Astrocyte (in vitro differentiated cells and primary cell): ENCODE measurements at places on chromosomes 13 and 19.
A peak's percentile ranks its signal among the peaks of the same experiment; 100 is the strongest.

- no peak overlapping the region for H3K4me3 ChIP-seq
- DNase-seq = no peak
- H3K27me3 ChIP-seq = no peaks in the 10 kb centered on the region
- no peaks in the 10 kb centered on the region for H3K36me3 ChIP-seq
- no peaks in the 10 kb centered on the region for H3K4me1 ChIP-seq
- H3K27ac ChIP-seq = no peak overlapping the region
These were observed 172.6 kb upstream of the ATXN8OS start for GRCh38 chr13:69935043-69935442.

DNA sequence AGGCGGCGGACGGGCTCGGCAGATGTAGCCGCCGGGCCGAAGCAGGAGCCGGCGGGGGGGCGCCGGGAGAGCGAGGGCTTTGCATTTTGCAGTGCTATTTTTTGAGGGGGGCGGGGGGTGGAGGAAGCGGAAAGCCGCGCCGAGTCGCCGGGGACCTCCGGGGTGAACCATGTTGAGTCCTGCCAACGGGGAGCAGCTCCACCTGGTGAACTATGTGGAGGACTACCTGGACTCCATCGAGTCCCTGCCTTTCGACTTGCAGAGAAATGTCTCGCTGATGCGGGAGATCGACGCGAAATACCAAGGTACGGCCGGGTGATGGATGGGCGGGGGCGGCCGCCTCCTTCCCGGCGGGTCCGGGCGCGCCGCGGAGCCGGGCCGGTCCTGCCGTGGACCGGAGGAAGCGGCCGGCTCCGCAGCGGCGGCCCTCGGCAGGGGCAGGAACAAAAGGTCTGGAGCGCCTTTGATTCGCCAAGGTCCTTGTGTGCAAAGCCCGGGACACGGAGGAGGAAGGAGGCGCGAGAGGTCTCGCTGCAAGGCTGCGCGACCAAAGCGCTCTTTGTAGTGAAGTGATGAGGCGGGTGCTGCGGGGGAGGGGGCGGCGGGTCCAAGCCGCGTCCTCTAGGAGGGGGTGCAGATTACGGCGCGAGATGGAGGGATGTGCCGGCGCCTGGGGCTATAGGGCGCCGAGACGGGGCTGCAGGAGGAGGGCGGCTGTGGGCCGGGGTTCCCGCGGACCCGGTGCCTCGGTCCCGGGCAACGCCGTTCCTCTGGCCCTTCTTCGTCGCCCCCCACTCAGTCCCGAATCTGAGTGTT is 689 bp downstream of the ING1 start:
- peaks cover 20% of the 10 kb centered on the region for H3K4me1 ChIP-seq
- H3K27ac ChIP-seq = peak overlapping the region; percentile 99
- peak overlapping the region; percentile 79 for H3K4me3 ChIP-seq

- H3K36me3 ChIP-seq = no peaks in the 10 kb centered on the region
- H3K27ac ChIP-seq = no peak overlapping the region
- no peak overlapping the region for H3K4me3 ChIP-seq
- DNase-seq = no peak
- H3K27me3 ChIP-seq = no peaks in the 10 kb centered on the region
- no peaks in the 10 kb centered on the region for H3K4me1 ChIP-seq
These were observed 170.0 kb upstream of the SLC10A2 start for GRCh38 chr13:103236213-103236612.

- H3K27me3 ChIP-seq = no peaks in the 10 kb centered on the region
- no peak overlapping the region for H3K4me3 ChIP-seq
- no peaks in the 10 kb centered on the region for H3K36me3 ChIP-seq
- peak; percentile 60 for DNase-seq
- peaks cover 7% of the 10 kb centered on the region for H3K4me1 ChIP-seq
These were observed 39.1 kb downstream of the PEPD start for GRCh38 chr19:33482476-33482875.

DNA sequence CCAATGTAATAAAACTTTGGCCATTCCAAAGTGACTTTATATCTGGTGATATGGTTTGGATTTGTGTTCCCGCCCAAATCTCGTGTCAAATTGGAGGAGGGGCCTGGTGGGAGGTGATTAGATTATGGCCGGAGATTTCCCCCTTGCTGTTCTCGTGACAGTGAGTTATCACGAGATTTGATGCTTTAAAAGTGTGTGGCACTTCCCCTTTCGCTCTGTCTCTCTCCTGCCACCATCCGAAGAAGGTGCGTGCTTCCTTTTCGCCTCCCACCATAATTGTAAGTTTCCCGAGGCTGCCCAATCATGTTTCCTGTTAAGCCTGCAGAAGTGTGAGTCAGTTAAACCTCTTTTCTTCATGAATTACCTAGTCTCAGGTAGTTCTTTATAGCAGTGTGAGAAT is 9.3 kb upstream of the NALCN start:
- H3K4me1 ChIP-seq = no peaks in the 10 kb centered on the region
- no peaks in the 10 kb centered on the region for H3K36me3 ChIP-seq
- no peak for DNase-seq
- H3K27ac ChIP-seq = no peak overlapping the region
- H3K27me3 ChIP-seq = no peaks in the 10 kb centered on the region

- no peak overlapping the region for H3K27ac ChIP-seq
- no peak for DNase-seq
- H3K27me3 ChIP-seq = no peaks in the 10 kb centered on the region
- H3K4me3 ChIP-seq = no peak overlapping the region
- no peaks in the 10 kb centered on the region for H3K36me3 ChIP-seq
These were observed 1.5 kb upstream of the OBI1 start for GRCh38 chr13:78660495-78660857.

DNA sequence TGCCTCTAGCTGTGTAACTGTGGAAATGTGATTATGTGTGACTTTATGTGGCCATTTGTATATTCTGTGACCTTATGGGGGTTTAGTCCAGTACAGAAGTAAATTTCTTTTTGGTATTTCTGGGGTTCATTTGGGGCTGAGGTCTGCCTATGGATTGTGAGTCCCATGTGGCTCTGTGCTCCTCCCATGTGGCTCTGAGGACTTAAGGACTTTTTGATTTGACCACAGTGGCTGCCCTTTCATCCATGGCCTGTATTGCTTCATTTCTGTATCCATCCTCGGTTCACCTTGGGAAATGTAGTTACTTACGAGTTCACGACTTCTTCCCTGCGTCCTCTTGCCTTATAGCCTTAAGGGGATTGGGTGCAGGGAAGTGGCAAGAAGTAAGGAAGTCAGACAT is 1.0 kb downstream of the ZNF420 start:
- H3K4me3 ChIP-seq = peak overlapping the region; percentile 97
- H3K36me3 ChIP-seq = no peaks in the 10 kb centered on the region
- H3K27ac ChIP-seq = no peak overlapping the region
- no peaks in the 10 kb centered on the region for H3K27me3 ChIP-seq
- peaks cover 6% of the 10 kb centered on the region for H3K4me1 ChIP-seq

- DNase-seq = peak; percentile 84
- H3K36me3 ChIP-seq = no peaks in the 10 kb centered on the region
- H3K4me3 ChIP-seq = peak within 1 kb of the TSS; percentile 84
- H3K27ac ChIP-seq = peak within 1 kb of the TSS; percentile 25
- H3K4me1 ChIP-seq = peaks cover 4% of the 10 kb centered on the region
These were observed at the start of gene ZNF14 for GRCh38 chr19:19732579-19733501. Gene ZNF14, minus strand, starts transcription at chr19:19733112. Its CDS starts 154 bp downstream, at chr19:19732958.

GRCh38 chr19:32688311-32688710 is 3.3 kb upstream of the NUDT19 start:
- no peak for DNase-seq
- no peak overlapping the region for H3K27ac ChIP-seq
- peaks cover 14% of the 10 kb centered on the region for H3K4me1 ChIP-seq
- H3K4me3 ChIP-seq = no peak overlapping the region
- no peaks in the 10 kb centered on the region for H3K27me3 ChIP-seq
- H3K36me3 ChIP-seq = no peaks in the 10 kb centered on the region

DNA sequence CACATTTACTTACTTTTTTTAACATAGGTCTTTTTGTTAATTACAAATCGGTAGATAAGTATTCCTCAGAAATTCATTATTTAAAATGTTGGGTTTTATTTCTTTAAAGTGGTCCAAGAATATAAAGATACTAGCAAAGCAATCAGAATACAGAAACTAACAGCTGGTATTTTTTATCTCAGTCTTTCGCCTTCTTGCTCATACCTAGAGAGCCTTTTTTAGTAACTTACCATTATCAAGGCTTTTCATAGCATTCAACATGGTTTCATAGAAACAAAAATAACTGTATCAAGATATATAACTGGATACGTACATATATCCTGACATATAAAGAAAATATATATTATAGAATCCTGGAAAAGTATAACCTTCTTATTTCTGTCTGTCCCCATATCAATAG is 227.8 kb upstream of the MIR17HG start:
- no peaks in the 10 kb centered on the region for H3K4me1 ChIP-seq
- DNase-seq = no peak
- no peaks in the 10 kb centered on the region for H3K36me3 ChIP-seq
- H3K4me3 ChIP-seq = no peak overlapping the region

- DNase-seq = peak; percentile 93
- peaks cover 6% of the 10 kb centered on the region for H3K36me3 ChIP-seq
- peak within 1 kb of the TSS; percentile 88 for H3K27ac ChIP-seq
These were observed at the start of gene ZNF699 for GRCh38 chr19:9309139-9309973. Gene ZNF699, minus strand, starts transcription at chr19:9309838. Its CDS starts 4,719 bp downstream, at chr19:9305119.

DNA sequence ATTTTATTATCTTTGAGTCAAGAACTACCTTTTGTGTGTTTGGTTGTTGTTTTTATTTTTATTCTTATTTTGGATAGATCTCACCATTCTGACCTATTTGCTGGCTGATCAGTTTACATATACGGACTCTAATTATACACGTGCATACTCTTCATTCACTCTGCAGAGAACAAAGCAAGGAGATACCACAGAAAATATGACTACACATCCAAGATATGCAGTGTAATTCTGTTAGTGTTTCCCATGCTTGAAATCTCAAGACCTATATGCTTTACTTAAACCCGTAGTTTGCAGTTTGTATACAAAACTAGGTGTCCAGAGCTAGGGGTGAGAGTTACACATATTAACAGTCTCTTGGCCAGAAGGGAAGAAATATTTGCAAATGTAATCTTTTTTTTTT is 205.5 kb downstream of the DCLK1 start:
- DNase-seq = peak; percentile 67
- H3K36me3 ChIP-seq = no peaks in the 10 kb centered on the region
- H3K27ac ChIP-seq = peak overlapping the region; percentile 87

GRCh38 chr19:21151460-21151859 is 9.6 kb downstream of the ZNF431 start:
- no peaks in the 10 kb centered on the region for H3K4me1 ChIP-seq
- no peak for DNase-seq
- no peaks in the 10 kb centered on the region for H3K27me3 ChIP-seq

DNA sequence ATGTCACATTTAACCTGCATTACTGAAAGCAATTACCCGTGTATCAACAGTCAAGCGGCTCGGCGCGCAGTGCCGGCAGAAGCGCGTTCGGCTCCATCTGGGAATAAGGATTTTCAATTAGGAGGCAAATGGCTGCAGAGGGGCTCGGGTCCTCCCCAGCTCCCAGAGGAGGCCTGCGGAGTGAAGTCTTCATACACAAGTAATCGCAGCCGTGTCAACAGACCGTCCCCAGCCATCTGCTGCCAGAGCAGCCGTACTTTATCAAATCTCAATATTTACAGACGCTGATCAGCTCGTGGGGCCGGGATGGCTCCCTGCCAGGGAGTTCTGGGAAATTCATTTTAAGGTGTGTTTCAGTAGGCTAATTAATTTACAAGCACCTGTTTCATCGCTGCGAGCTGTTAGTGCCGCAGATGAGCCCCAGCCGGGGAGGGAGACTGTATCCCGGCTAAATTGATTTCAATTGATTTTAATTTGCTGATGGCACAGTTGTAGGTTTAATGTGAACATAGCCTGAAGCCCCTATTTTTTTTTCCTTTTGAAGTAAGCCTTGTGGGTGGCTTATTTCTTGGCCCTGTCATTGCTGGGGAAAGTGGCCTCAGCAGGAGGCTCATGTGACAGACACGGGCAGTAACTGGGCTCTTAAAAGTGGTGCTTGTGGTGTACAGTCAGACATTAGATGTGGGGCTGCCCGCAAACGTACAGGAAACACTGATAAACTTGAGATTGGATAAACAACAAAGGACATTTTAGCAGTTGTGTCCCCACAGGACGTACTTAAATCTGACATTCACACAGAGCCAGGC is 252.7 kb downstream of the TEX29 start:
- H3K4me3 ChIP-seq = no peak overlapping the region
- no peak overlapping the region for H3K27ac ChIP-seq
- DNase-seq = no peak
- no peaks in the 10 kb centered on the region for H3K4me1 ChIP-seq

- H3K36me3 ChIP-seq = no peaks in the 10 kb centered on the region
- no peak overlapping the region for H3K27ac ChIP-seq
- H3K27me3 ChIP-seq = no peaks in the 10 kb centered on the region
- DNase-seq = no peak
- H3K4me3 ChIP-seq = no peak overlapping the region
These were observed 266.7 kb downstream of the SPRY2 start for GRCh38 chr13:80074143-80074752.

DNA sequence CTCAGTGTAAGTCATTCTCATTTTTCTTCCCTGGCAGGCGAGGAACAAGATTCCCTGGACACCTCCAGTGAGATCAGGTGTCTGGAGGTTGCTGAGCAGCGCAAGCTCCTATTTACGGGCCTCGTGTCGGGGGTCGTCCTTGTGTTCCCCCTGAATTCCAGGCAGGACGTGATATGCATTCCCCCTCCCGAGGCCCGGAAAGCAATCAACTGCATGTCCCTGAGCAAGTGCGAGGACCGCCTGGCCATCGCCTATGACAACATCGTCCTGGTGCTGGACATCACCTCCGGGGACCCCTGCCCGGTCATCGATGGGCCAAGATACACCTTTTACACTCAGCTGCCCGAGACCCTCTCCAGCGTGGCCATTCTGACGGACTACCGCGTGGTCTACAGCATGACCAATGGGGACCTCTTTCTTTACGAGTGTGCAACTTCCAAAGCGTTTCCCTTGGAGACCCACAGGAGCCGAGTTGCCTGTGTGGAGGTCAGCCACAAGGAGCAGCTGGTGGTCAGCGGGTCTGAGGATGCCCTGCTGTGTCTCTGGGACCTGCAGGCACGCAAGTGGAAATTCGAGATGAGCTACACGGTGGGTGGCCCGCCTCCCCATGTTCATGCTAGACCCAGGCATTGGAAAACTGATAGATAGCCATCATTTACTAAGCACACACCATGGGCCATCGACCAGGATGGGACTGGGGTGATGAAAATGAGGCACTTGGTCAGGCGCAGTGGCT is 21.5 kb upstream of the SIN3B start:
- no peak for DNase-seq

- no peaks in the 10 kb centered on the region for H3K27me3 ChIP-seq
- no peak for DNase-seq
- no peak overlapping the region for H3K27ac ChIP-seq
- H3K4me1 ChIP-seq = no peaks in the 10 kb centered on the region
- no peaks in the 10 kb centered on the region for H3K36me3 ChIP-seq
These were observed 14.4 kb upstream of the ZNF442 start for GRCh38 chr19:12379732-12380443.

DNA sequence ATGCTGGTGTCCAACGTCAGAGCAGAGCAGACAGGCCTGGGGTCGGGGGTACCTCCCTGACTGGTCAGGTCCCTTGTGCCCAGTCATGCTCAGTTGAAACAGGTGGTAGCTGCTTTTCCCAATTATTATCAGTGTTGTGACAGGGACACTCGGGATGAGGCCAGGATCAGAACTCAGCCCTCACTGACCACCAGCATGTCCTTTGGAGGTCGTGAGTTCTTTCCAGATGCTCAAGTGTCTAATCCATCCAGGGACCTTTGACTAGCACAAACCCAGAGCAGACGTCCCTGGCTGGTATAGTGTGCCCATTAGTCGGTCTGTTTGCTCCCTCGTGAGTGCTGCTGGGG is 22.4 kb downstream of the MAU2 start:
- DNase-seq = no peak
- peaks cover 28% of the 10 kb centered on the region for H3K36me3 ChIP-seq
- no peaks in the 10 kb centered on the region for H3K27me3 ChIP-seq

- no peaks in the 10 kb centered on the region for H3K4me1 ChIP-seq
- no peaks in the 10 kb centered on the region for H3K27me3 ChIP-seq
- H3K4me3 ChIP-seq = no peak overlapping the region
- H3K36me3 ChIP-seq = no peaks in the 10 kb centered on the region
- no peak for DNase-seq
These were observed 22.3 kb downstream of the SHC2 start for GRCh38 chr19:438416-438958.
